ENCODE measurements at places on chromosomes 1 and 21.

GRCh38 chr1:233971753-233972152, 67.3 kb downstream of the SLC35F3 start:
- no peak for DNase-seq

- DNase-seq: no peak
Measured at GRCh38 chr1:182191381-182192115, 130.0 kb upstream of the ZNF648 start.

DNA sequence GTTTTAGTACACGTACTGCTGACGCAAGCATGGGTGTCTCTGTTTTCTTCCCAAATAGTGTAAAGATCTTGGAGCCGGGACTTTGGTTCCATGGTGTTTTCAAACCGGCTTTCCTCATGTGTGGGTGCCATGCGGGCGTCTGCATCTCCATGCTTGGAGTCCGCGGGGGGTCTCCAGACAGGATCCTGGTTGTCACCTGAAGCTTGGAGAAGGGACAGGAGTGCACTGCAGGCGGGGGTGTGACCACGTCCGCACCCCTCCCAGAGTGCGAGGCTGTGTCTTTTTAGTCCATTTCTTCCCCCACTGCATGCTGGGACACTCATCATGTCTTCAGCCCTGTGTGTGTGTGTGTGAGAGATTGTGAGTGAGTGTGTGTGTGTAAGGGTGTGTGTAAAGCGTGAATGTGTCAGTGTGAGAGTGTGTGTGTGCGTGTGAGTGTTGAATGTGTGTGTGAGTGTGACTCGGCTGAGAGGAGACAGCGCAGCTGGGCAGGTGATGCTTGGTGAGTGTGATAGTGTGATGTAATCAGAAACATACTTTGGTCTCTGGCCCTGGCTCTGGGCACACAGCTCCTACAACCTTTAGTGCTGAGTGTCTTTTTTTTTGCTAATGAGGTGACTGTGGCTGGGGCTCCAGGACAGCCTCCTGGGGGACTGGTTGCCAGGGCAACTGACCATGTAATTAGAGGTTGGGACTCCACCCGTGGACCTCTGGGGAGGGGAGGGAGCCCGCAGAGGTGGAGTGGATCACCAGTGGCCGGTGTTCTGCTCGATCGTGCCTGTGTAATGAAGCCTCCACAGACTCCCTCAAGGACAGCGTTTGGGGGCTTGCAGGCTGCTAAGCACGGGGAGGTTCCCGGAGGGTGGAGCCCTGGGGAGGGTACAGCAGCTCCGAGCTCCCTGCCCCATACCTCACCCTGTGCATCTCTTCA, 55.1 kb downstream of the AGPAT3 start:
- no peak for DNase-seq

DNA sequence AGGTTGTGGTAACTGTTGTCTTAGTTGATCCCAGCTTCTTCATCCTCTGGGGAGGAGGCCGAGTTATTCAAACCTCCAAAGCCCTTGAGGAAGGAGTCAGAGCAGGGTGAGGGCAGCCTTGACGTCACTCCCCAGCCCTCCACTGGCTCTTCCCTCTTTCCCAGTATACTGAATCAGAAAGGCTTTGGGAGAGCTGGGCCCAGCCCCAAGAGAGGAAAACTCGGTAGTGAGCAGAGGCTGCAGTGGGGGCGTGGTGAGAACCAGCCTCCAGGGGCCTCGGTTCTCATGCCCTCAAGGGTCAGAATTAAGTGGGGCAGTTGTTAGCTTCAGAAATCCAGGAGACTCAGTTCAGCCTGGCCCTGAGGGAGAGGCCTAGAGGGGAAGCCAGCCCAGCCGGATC, 1.8 kb upstream of the GJA4 start:
- no peak for DNase-seq

- no peak for DNase-seq
Measured at GRCh38 chr1:244052016-244052727, 1.1 kb downstream of the ZBTB18 start.

DNA sequence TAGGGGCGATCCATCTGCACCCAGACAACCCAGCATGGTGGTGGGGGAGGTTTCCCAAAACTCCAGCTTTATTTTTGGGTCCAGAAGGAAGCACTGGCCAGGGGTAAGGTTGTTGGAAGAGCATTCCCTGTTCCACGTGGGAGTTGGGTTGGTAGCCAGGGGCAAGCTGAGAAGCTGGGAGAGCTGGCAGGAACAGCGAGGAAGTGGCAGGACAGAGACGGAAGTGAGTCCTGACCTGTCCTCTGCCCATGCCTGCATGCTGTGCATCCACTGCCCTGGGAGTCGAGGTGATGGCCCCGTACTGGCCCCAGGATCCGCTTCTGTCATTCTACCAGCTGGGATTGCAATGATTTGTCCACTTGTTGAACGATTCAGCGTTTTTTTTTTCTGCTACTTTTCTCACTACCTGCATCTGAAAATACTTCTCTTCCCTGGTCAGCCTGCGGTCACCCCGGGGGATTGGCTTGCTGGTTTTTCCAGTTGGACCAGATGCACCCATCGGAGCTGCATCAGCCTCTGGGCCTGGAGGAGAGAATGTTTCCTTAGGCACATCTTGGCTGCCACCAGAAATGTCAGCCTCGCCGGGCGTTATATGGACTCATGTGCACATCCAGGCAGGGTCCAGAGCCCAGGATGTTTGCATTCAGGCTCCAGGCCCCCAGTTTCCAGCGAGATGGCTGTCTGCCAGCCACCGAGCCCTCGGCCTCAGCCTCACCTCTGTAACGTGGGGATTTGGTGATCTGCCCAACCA, 28.3 kb upstream of the TMPRSS2 start:
- DNase-seq: no peak

DNA sequence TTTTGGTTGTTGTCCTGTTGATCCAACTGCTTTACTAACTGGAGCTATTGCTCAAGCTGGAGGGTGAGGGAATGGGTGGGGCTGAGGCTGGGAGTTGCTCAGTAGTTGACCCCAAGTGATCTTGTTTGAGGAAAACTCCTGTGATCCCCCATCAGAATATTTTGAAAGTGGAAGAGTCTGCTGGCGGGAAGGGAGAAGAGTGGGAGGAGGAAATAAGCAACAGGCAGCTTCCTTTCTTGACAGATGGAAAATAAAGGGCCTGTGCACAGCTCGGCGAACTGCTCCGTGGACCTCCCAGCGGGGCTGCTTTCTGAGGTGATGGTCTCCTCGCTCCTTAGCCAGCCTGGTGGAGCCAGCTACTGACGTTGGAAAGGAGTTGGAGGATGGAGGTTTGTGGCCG, 199.1 kb upstream of the LMO4 start:
- DNase-seq: no peak

DNA sequence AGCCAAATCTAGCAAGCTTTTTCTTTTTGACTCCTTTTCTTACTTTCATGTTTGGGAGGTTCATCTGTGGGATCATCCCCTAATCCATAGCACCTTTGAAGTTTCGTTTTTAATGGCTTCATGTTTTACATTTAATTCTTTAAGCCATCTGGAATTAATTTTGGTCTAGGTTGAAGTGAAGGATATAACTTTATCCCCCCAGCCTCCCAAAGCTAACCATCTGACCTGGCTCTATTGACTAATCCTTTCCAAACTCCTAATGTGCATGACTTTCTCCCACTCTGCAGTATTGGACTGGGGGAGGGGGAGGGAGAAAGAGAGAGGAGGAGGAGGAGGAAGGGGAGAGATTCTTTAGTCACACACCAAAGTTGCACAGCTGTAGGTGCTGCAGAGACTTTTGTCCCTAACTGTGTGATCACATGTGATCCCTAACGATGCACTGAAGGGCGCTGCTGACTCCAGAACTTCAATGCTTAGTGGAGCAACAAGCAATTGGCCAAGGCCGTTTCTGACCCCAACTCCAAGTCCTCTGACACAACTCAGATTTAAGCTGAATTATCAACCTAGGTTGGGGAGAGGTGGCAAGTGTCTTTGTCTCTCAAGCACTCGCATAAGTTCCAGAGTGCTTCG, 191.6 kb downstream of the HUNK start:
- no peak for DNase-seq

GRCh38 chr21:31395268-31395667, 51.2 kb upstream of the TIAM1 start:
- DNase-seq: no peak

DNA sequence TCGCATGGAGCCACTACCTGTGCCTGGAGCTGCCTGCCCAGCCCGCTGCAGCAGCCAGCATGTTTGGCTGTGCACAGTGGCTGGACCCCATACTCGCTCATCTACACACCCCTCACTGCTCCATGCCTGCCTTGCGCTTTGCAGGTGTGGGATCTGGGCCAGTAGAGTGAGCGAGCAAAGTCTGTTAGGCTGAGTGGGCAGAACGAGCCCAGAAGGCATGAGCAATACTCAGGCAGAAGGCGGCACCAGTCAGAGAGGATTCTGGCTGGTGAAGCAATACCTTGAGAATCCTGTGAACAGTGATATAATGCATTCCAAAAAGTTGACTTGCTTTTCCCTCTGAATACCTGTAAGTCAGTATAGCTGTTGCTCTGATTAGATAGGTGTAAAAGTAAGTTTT, 816.4 kb downstream of the KCNT2 start:
- no peak for DNase-seq

DNA sequence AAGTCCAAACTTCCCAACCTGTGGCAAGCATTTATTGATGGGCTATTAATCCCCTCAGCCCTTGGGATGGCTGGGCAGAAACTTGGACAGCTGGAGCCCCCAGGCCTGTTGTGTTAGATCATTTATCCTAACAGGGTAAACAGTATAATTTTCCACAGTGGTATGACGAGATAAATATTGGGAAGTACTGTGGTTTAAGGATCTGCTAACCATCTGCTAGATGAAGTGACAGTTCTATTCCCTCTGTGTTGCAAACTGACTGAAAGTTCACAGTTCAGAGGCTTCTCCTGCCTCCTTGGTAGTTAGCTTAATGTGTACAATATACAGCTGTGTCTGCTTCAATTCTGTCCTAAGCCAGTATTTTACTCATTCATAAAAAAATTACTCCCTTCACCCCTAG, 127.5 kb upstream of the CHODL start:
- no peak for DNase-seq

DNA sequence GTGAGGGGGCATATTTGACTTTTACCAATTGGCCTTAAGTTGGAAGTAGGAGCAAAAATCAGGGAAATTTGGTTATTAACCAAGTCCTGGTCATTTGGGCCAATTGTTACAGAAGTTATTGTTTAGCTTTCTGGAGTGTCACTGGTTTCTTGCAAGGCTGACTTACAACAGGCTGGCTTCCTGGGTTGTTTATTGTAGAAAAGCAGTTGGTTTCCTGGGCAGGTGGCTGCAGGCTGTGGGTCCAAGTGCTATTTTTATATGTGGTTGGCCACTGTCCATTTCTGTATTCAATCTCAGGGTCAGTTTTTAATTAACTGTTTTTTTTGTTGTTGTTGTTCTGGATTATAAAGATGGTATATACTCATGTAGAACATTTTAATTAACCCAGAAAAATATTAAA, 174.1 kb downstream of the KCNJ6 start:
- DNase-seq: no peak

DNA sequence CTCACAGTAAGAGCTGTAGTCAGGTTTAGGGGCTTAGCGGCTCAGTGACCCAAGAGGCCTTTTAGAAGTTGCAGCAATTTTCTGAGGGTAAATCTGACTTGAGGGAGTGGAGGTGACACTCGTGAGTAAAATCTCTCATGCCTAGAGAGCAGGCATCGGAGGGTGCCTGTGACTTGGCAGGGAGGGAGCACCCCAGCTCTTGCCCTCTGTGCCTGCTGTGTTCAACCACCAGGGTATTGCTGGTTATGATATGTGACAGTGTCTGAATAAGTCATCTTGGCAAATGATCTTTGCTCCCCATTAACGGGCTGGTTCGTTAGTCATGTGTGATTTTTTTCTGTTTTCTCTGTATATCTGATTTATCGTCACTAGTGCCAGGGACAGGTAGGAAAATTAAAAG, 5.9 kb downstream of the MAN1C1 start:
- DNase-seq: no peak

DNA sequence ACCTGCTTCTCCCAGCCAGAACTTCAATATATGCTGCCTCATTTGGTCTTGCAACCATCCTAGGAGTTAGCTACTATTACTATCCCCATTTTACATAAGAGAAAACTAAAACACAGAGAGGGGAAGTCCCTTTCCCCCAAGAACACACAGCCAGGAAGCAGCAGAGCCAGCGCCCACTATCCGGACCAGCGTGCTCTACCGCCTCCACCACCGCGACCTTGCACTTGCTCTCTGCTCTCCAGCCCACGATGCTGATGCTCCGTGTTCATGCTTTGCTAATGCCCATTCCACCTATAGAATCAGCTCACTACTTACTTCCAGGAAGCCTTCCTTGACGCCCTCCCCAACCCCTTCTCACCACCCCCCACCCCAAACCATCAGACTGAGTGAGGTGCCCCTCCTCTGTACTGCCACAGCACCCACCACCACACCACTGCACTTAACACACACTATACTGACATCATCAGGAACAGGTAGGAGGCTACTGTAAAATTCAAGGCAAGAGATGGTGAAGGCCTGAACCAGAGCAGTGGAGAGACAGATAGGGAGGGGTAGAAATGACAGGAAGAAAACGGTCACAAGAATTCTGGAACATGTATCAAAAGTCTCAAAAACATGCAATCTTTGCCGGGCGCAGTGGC, 9.4 kb downstream of the TMEM53 start:
- no peak for DNase-seq

DNA sequence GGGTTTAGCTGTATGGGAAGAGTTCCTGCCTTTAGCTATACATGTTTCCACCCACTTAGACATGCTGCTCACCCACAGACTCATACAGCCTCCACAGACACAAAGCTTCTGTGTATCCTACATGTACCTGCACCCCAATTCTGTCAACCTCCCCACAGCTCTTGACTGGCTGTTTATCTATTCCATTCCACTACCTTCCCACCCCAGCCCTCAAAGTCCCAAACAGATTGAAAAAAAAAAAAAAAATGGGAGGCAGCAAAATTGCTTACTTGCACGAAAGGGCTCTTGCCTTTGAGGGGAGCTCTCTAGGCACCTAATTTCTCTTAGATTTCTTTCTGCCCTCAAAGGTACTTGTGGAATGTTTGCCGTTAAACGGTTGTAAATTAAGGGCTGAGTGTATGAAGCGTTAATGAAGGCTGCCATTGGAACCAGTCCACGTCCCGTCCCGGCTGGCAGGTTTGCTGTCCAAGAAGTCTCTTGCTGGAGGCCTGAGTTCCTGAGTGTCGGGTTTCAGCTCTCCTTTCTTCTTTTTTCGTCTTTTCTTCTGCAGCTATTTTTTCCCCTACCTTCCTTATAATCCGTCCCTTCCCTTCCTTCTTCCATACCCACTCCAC, 43.6 kb downstream of the PBX1 start:
- no peak for DNase-seq
